ENCODE measurements at places on chromosomes 11 and 22.

DNA sequence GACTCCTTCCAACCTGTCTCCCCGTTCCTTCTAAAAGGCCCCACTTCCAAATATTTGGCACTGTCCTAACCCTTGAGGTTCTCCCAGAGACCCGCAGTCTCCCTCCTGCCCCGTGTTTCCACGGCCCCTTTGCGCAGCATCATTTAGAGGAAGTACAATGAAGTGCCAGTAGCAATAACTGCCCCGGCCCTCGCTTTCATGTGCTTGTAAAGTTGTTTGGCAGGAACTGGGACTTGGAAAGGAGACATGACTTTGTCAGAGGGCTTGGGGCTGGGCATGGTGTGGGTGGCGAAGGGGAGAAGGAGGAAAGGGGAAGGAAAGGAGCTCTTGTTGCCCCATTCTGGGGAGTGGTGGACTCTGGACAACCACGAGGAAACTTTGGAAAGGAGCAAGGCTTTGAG, 2.6 kb downstream of the CD44 start:
- DNase-seq = no peak

DNA sequence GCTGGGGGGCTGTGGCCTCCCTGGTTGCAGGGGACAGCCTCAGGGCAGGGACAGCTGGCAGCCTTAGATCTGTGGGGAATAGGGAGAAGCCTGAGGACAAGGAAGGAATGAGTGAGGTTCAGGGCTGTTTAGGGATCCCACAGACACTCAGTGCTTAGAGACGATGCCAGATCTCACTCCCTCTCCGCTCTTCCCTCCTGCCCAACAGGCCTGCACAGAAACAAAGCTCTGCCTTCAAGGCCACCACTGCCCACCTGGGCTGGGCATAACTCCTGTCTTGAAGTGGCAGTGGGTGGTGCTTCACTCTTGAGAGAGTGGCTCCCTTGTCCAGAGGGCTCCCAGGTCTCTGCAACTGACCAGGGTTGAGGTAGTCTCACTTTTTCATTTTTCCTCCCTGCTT, 13.1 kb upstream of the CENATAC start:
- DNase-seq = no peak

DNA sequence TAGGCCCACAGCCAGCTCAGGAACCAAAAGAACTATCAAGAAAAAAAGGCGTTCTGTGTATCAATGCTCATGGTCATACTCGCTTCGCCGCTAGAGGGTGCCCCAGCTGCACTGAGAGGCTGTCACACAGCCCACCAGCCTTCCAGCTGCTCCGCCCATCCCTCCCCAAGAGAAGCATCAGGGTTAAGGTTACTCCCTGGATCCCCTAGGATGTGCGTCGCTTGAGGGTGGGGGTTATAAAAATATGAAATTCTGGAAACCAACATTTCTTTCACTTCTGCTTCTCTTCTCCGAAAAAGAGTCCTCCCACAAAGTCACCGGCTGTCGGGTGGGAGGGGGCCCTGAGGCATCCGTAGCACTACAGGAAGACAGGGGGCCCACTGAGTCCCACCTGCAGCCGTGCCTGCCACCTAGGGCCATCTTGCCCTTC, 1.7 kb downstream of the CBX6 start:
- peak; percentile 64 for DNase-seq

- no peak for DNase-seq
Measured at GRCh38 chr11:37946155-37946766, 1348.2 kb upstream of the RAG2 start.

- no peak for DNase-seq
Measured at GRCh38 chr11:2678396-2678795, 21.4 kb downstream of the KCNQ1OT1 start.

GRCh38 chr22:47625531-47626427, 863.3 kb downstream of the TBC1D22A start:
- no peak for DNase-seq

GRCh38 chr11:3837793-3838192, 3.0 kb downstream of the RHOG start:
- DNase-seq = no peak

DNA sequence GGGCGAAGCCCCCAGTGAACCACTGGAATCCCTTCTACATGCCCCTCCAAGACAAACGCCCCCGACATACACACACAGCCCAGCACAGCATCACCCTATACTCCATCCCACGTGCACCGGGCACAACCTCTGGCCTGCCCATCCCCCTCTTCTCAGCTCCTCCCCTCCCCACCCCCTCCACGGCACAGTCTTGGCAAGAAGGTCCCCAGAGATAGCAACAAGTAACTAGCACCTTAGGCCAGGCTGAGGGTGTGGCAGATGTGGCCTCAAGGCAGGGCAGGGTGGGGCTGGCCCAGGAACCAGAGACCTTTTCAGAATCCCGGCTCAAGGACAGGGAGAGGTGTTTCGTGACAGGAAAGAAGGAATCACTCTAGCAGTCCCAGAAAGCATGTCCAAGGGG, 54.3 kb downstream of the CYTH4 start:
- no peak for DNase-seq

DNA sequence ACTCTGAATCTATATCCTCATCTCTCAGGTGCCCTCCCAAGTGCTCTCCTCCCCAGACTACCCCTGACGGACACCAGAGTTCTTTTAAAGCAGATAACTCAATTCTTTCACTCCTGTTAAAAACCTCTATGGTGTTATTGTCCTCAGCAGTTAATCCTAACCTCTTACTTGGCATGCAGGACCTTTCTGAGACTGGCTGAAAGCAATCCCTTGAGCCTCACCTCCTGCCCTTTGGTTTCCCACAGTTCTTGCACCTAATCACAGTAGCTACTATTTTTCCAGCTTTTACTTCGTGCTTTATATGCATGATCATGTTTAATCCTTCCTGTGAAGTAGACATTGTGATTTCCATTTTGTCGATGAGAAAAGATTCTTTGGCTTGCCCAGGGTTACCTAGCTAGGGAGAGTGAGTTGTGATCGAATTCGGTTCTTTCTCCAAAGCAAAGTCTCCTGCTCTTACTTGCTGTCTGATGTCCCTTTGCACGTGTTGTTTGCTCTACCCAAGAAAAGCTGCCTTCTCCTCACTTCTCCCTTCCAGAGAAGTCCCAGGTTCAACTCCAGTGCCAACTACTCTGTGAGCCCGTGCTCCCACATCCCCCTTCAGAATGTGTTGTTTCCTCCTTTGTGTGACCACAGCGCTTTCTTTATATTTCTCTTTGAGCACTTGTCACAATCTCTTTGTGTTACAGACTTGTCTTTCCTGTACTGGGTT, 2.1 kb downstream of the UBE2L3 start:
- DNase-seq = no peak

- DNase-seq = no peak
Measured at GRCh38 chr11:129625930-129626329, 189.7 kb upstream of the TMEM45B start.

DNA sequence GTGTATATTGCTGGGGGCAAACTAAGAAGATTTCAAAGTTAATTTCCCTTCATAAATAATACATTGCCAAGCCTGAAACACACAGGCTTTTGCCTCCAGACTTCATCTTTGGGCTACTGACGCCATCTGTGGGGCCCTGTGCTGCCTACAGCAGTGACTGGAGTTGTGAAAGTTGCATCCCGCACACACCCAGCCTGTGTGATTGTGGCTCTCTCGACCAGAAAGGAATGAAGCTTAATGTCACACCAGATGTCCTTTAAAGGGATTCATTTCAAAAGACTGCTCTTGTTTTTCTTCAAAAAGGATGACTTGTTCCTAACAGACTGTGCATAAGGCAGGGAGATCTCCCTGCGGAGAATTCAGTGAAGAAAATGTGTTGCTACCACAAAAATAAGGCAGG, 210.5 kb downstream of the FAM181B start:
- DNase-seq = no peak

GRCh38 chr22:36546092-36546804, 17.3 kb upstream of the EIF3D start:
- DNase-seq = no peak

GRCh38 chr22:41925783-41926460, 684 bp downstream of the TNFRSF13C start:
- peak; percentile 60 for DNase-seq

DNA sequence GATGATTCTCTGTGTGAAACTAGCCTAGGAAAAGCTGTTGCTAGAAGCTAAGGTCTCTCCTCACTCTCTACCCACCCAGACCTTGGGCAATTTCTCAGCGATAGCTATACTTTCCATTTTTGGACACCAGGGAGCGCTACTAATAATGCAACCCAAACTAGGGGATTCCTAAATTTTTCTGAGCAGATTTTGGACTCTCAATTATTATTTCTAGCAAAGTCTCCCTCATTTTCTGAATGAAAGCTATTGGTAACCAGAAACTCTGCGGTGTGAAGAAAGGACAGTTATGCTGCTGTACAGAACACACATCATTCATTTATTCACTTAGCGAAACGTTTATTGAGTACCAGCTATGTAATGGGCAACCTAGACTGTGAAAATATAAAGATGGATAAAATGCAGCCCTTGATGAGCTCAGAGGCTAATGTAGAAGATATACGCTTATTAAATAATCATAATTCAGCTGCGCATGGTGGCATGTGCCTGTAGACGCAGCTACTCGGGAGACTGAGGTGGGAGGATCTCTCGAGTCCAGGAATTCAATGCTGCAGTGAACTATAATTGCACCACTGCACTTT, 6.1 kb upstream of the STIM1 start:
- DNase-seq = no peak

- DNase-seq = no peak
Measured at GRCh38 chr22:37164505-37164887, 14.8 kb upstream of the IL2RB start.

DNA sequence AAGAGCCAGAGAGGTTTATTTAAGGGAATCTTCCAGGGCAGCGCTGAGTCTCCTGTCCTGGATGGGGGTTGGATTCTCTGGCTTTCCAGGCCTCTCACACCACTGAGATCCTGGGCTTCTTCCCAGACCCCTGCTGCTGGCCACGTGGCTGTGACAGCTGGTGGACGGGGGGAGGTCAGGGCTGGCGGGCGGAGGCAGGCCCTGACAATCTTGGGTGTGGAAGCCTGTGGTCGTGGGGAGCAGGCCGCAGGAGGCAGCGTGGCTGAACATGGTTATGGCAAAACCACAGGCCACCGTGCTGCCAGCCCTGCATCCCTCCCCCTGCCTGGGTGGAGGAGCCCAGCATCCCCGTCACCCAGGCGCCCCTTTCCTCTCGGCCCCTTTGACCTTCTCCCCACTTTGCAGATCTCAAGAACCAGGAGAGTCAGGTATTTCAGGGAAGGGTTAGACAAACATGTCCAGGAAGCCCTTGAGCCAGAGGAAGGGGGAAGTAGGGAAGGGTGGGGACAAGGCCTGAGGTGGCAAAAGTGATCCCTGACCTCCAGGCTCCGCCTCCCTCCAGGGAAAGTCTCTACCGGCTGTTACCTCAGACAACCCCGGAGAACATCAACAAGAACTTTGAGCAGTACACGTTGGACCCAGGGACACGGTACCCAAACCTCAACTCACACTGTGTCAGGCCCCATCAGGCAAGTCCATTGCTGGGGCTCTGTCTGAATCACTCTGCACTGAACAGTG, 111.8 kb downstream of the MICAL2 start:
- no peak for DNase-seq

DNA sequence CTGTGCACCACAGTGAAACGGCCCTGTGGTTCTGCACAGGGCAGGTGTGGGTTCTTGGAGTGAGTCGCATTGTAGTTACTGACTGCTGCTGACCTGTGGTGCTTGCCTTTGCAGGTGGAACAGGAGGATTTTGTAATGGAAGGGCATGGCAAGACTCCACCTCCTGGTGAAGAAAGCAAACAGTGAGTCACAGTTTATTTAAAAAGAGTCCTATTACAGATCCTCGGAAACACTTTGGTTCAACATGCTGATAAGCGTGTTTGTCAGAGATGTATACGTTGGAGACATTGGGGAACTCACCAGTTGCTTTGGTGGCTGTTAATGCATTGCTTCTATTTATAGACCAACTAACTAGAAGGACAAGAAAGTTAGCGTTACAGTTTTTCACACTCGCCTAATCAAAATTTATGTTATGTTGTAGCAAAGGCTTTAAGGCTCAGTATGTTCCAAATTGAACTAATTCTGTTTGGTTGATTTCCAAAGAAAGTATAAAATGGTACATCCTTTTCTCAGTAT, 21.7 kb upstream of the TNRC6B start:
- DNase-seq = no peak

- no peak for DNase-seq
Measured at GRCh38 chr11:76251226-76251575, 44.9 kb upstream of the WNT11 start.

- no peak for DNase-seq
Measured at GRCh38 chr22:20396639-20397038, 2.7 kb downstream of the ZNF74 start.

GRCh38 chr22:27892811-27893210, 26.2 kb downstream of the PITPNB start:
- DNase-seq = no peak

GRCh38 chr11:65416841-65417701, 5.5 kb upstream of the NEAT1 start:
- no peak for DNase-seq

GRCh38 chr11:58693026-58693425, 38.7 kb downstream of the GLYAT start:
- DNase-seq = no peak

GRCh38 chr11:12897390-12897789, 111.7 kb upstream of the RASSF10 start:
- no peak for DNase-seq

- DNase-seq = no peak
Measured at GRCh38 chr11:3659595-3660515, 11.3 kb downstream of the CHRNA10 start.

All from T-helper 22 cell (primary cell).